Stimulated activated CD8-positive, alpha-beta memory T cell treated with anti-CD3 and anti-CD28 coated beads, Interleukin-4, amount 100 ng/mL, for 48 hours (primary cell): ENCODE measurements at places on chromosomes 2 and 18.
A peak's percentile ranks its signal among the peaks of the same experiment; 100 is the strongest.

- DNase-seq, result peak; percentile 26
Measured at GRCh38 chr2:239230318-239231052, 170.3 kb downstream of the HDAC4 start.

GRCh38 chr2:183371545-183371944 lies 247.3 kb downstream of the NUP35 start:
- DNase-seq, result no peak

DNA sequence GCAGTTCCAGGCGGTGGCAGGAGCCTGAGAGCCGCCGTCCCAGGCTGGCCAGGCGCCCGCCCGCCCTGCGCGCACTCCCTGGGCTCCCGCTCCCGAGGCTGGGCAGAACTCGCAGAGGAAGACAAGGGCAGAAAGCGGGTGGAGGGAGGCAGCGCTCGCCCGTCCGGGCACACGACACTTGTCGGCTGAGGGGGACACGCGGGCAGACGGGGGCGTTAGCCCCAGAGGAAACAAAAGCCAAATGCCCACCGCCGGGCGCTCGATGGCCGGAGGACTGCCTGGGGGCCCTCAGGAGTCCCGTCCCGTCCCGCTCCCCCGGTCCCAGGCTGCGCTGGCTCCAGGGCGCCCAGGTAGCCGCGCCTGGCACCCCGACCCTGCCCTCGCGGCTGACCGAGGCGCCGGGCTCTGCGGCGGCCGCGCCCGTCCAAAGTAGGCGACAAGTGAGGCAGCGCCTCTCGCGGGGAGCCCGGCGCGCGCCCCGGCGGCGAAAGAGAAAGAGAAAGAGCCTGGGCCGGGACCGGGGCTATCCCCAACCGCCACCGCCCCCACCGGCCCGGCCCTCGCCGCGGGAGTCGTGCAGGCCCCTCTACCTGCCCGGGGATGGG lies 491 bp downstream of the L3MBTL4 start:
- peak; percentile 42 for DNase-seq

- no peak for DNase-seq
Measured at GRCh38 chr2:54038835-54039234, 68.0 kb upstream of the PSME4 start.

- no peak for DNase-seq
Measured at GRCh38 chr2:41663056-41663455, 384.8 kb upstream of the PKDCC start.

GRCh38 chr2:129812654-129813053 lies 166.8 kb upstream of the RAB6C start:
- no peak for DNase-seq

- no peak for DNase-seq
Measured at GRCh38 chr2:23622966-23623675, 238.1 kb downstream of the KLHL29 start.

DNA sequence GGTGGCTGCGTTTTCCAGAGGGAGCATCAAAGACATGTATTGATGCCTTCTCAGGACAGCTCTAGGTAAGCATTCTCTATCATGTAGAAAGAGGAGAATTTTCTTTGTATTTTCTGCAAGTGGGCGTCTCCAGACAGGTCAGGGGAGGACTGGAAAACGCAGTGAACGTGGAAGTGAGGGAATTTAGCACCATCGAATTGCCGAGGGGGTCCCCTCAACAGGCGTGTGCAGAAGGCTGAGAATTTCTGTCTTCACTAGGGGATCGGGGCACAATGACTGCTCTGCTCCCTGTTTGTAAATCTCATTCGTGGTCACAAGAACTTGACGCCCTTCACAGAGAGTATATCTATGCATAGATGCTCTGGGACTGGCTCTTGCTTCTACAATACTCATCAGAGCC lies 5.0 kb upstream of the NTSR2 start:
- DNase-seq, result no peak

- DNase-seq, result no peak
Measured at GRCh38 chr18:40687399-40687798, 1267.6 kb upstream of the PIK3C3 start.

DNA sequence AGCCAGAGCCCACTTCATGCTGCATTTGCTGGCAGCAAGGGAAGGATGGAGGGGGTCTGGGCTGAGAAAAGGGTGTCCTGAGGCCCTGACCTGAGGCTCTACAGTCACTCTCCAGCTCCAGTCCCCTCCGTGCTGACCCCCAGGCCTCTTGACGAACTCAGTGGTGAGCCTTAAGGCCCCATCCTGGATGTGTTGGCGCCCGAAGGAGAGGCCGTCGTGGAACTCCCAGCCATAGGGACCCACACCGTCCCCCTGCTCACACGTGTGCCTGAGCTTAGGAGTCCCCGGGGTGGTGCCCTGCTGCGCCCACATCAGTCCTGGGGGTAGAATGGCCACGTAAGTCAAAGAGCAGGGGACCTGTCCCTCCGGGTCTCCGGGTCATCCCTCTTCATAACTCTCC lies 776 bp downstream of the MOGS start:
- no peak for DNase-seq

GRCh38 chr2:61727746-61728145 lies 126.1 kb downstream of the FAM161A start:
- DNase-seq, result no peak

GRCh38 chr2:136222862-136223261 lies 104.9 kb upstream of the CXCR4 start:
- no peak for DNase-seq

- peak; percentile 92 for DNase-seq
Measured at GRCh38 chr2:27071277-27071989, at the start of gene OST4. Gene OST4 (minus strand): TSS chr2:27071654.

GRCh38 chr2:121037480-121037879 lies 247.5 kb downstream of the TFCP2L1 start:
- no peak for DNase-seq

DNA sequence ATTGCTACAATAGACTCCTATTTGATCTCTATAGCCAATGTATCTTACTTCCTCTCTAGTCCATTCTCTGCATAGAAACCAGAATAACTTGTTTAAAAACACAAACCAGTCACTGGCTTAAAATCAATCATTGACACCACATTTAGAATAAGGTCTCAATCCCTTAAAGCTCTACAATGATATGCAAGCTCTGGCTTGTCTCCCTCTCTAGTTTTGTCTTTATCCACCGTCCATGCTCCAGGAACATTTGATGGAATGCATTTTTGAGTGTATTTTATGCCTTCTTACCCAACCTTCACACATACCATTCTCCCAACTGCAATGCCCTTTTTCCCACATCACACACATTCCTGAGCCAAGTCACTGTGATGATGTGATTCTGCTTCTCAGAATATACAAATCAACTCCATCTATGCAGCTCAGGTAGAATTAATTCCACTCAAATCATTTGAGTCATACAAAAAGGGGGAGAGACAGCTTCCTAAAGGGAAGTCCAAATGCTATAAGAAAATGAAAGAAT lies 1107.2 kb downstream of the DPP10 start:
- DNase-seq, result no peak
